Stimulated activated CD4-positive, alpha-beta T cell treated with anti-CD3 and anti-CD28 coated beads, Interleukin-15, amount 100 ng/mL, for 1 hour (primary cell): ENCODE measurements at places on chromosomes 1 and 21.

DNA sequence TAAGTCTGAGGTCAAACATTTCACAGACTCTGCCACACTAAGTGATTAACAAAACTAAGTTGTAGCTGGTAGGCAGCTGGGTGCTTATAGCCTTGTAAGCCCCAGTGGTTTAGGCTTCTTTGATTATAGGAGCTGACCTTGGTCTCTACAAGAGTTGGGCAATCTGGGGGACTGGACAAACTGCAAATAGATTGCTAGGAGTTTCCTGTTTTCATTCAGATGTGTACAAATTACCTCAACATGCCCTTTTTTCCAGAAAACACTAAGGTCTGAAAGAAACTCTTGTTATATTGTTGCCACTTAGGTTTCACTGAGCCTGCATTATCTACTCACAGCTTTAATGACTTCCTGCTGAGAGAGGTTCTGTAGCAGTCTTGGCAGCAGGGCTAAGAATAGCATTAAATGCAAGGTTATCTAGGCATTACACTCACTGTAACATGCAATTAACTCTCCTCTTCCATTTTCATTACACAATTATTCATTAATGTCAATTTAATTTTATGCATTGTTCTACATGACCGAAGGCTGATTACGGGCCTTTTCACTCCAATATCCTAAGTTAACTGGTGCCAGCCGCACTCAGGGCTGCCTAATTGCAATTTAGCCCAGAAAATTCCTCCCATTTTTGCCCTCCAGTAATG lies 314.0 kb downstream of the LMO4 start:
- no peak for DNase-seq

DNA sequence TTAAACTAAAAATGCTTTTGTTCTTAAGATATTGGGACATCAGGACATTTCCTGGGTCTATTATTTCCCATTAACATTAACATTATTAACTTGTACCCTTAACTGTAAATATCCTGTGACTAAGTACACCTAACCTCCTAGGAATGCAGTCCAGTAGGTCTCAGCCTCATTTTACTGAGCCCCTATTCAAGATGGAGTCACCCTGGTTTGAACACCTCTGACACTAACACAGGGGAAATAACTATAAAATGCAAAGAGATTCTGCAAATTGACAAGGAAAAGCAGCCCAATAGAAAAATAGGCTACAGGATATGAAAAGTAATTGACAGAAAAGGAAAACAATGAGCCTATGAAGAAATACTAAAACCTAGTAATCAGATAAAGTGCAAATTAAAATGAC lies 11.6 kb upstream of the NCMAP start:
- DNase-seq = no peak

- no peak for DNase-seq
Measured at GRCh38 chr1:86277936-86278335, 118.2 kb downstream of the ODF2L start.

- DNase-seq = no peak
Measured at GRCh38 chr1:51309291-51309690, 21.1 kb downstream of the TTC39A start.

DNA sequence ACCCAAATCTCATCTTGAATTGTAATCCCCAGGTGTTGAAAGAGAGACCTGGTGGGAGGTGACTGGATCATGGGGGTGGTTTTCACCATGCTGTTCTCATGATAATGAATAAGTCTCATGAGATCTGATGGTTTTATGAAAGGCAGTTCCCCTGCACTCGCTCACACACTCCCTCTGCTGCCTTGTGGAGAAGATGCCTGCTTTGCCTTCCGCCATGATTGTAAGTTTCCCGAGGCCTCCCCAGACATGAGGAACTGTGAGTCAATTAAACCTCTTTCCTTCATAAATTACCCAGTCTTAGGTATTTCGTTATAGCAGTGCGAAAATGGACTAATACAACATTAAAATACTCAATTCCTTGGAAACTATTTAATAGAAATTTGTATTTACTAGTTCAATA lies 99.2 kb downstream of the PROX1 start:
- no peak for DNase-seq

- DNase-seq = no peak
Measured at GRCh38 chr1:66351913-66352312, 182.0 kb upstream of the SGIP1 start.

GRCh38 chr1:175470078-175470477 lies 273.3 kb downstream of the TNR start:
- no peak for DNase-seq

GRCh38 chr1:95058974-95059373 lies 13.8 kb downstream of the ALG14 start:
- no peak for DNase-seq

GRCh38 chr1:108077991-108078390 lies 113.0 kb upstream of the VAV3 start:
- DNase-seq = no peak

DNA sequence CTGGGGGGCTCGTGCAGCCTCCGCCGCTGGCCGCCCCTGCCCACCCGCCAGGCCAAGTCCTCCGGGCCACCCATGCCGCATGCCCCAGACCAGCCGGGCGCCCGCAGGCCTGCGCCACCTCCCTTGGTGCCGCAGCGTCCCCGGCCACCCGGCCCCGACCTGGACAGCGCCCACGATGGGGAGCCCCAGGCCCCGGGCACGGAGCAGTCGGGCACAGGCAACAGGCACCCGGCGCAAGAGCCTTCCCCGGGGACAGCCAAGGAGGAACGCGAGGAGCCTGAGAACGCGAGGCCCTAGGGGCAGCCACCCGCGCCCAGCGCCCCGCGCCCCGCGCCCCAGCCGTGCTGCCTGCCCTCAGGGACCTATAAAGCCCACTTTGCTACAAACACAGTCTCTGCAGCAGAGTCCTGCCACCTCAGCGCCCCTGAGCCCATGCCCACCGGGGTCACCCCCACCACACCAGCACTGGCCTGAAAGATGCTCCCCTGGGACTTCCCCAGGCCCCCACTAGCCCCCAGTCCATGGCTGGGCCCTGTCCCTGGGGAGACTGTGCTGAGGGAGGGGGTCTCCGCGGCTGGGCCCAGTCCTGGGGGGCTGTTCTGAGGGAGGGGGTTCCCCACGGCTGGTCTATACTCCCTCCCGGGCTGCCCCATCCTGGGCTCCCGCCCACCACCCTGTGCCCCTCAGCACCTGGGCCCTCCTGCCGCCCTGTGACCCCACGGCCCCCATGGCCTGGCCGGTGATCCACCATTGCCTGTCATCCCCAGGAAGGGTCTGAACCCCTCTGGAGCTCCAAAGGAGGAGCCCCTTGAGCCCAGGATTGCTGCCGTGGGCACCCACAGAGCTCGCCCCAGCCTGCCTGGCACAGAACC lies 8.6 kb downstream of the TNFRSF18 start:
- DNase-seq = no peak

DNA sequence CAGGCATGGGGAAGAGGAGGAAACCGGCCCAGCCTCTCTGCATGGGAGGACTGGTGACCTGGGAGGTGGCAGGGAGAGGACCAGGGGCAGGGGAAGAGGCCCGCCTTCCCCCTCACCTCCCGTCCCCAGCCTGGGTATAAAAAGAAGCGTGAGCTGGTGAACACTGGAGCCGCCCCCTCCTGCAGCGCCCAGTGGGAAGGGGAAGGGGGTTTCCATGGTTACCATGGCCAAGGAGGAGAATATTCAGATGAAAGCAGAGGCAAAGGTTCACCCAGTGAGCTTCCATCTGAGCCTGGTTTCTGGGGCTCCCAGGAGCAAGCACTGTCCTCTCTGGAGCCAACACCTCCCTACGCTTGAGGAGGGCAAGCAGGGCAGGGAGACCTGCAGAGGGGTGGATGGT lies 54.9 kb downstream of the ACOT7 start:
- DNase-seq = no peak

DNA sequence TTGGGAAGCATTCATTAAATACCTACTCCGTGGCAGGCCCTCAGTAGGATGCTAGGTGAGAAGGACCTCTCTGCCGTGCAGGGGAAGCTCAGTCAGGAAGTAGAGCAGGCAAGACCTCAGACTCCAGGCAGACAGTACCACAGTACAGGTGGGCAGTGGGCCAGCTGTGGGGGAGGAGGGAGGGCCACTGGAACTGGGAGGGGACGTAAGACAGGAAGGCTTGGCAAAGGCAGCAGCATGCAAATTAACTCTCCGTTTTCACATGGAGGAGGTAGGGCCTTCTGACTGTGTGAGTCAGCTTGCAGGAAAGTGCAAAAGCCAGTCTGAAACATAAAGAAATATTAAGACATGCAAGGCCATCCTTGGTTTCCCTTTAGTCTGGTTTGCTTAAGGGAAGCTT lies 157.7 kb downstream of the TRIM33 start:
- no peak for DNase-seq

- no peak for DNase-seq
Measured at GRCh38 chr1:234163267-234163919, 209.9 kb upstream of the COA6 start.

DNA sequence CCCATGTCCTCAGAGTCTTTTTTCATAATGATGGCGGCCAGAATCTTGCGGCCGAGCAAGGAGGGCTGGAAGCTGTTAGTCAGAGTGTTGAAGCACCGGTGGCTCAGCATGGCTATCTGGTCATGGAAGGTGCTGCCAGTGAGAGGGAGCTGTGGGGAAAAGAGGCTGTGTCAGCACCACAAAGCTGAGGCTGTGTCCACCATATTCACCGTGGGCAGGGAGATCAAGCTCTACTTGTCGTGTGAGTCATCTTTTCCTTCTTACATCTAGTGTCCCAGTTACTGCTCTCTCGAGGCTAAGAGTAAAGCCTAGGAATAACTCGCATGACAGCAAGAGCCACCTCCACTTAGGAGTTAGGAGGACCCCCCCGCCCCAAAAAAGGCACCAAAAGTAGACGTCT lies 18.2 kb downstream of the ADAR start:
- no peak for DNase-seq

GRCh38 chr1:177920091-177920490 lies 49.8 kb downstream of the SEC16B start:
- no peak for DNase-seq

DNA sequence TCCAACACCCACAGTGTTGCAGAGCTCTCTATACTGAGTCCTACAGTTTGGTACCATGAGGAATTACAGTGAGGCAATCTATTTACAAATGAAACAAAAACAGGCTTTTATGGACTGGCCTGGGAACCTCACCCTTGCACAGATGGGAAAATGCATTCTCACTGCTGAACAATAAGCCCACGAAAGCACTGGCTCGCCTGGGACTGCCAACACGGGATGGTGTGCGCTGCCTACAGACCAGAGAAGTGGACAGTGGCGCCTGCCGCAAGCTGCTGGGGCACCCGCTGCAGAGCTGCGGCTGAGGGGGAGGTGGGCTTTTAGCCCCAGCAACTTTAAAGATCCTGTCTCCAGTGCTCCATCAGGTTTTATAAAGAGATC lies 28.5 kb upstream of the ABCG1 start:
- DNase-seq = no peak

DNA sequence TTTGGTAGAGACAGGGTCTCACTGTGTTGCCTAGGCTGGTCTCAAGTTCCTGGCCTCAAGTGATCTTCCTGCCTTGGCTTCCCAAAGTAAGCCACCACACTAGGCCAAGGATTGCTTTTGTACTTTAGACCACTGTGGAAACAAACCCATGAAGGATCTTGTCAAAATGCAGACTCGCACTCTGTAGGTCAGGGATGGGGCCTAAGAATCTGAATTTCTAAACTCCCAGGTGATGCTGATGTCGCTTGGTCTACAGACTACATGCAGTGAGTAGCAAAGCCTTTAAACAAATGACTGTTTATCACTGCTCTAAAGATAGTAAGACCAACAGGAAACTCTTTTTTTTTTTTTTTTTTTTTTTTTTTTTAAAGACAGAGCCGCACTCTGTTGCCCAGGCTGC lies 54.1 kb upstream of the MUTYH start:
- DNase-seq = no peak

DNA sequence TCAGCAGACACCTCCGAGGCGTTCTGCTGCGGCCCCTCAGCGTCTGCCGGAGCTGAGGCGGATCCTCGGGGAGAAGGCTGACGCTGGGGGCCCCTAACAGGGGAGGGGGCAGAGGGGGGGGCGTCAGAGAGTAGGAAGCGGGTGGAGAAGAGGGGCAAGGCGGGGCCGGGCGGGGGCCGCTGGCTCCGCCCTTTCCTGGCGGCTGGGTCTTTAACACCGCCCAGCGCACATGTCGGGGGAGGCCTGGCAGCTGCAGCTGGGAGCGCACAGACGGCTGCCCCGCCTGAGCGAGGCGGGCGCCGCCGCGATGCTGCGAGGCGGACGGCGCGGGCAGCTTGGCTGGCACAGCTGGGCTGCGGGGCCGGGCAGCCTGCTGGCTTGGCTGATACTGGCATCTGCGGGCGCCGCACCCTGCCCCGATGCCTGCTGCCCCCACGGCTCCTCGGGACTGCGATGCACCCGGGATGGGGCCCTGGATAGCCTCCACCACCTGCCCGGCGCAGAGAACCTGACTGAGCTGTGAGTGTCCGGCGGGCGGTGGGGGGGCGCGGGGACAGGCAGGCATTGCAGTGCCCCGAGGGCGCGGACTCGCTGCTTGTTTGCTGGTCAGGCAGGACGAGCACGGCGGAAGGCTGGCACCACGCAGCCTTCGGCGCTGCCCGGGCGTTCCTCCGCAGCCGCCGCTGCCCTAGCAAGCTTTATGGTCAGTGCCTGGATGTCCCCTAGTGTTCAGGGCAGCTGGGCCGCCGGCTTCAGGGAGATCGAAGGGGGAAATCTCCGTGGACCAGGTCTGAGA lies at the start of gene NTRK1:
NTRK1 (plus strand) TSS at position 238 of the 796 bp plus-strand sequence; CDS start at position 308, 70 bp downstream.
- DNase-seq = no peak

- DNase-seq = peak; percentile 25
Measured at GRCh38 chr21:45923146-45923545, 58.4 kb upstream of the COL6A1 start.

DNA sequence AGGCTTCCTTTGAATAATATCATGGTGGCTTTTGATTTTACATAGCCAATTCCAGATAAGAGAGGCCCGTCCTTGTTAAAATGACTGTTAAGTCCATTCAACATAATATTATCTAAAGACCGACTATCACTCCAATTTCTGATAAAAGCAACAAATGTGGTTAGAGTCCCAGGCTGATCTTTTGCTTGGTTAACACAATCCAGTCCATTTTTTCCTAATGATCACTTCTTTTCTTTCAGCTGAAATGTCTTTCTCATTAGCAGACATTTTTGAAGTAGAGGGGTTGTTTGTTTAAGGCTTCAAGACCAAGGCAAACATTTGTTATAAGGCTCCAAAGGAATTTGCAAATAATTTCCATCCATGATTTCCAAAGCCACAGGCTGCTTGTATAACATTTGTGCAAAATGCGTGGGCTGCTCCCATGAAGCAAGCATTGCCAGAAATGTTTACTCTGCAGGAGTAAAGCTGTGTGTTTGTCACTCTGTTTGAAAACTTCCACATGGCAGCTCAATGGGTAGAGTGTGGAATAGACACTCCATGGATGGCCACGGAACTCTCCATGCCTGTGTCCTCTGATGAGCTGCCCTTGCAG lies 111.5 kb downstream of the PSMG1 start:
- no peak for DNase-seq

DNA sequence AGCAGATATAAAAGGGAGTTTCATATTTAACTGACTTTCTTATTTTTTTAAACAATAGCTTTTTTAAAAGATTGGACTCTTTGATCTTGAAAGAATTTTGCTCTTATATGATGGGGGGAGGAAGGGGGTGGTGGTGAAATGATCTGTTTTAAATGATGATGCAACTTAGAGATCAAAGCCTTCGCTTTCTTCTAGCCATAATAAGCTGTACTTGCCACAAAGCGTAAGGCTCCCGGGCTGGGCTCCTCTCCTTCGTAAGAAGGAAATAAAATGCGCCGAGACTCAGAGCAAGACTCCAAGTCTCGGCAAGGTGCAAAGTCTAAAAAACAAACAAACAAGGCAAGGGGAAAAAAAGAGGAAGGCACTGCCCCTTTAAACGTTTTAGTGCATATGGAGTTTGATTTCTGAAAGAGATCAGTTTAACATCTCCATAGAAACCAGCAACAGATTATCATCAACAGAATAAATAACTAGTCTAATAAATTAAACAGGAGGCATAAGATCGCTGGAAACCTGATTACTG lies 3.3 kb downstream of the CASZ1 start:
- DNase-seq = no peak
